ENCODE measurements at places on chromosomes 5 and 9.
A peak's percentile ranks its signal among the peaks of the same experiment; 100 is the strongest.

DNA sequence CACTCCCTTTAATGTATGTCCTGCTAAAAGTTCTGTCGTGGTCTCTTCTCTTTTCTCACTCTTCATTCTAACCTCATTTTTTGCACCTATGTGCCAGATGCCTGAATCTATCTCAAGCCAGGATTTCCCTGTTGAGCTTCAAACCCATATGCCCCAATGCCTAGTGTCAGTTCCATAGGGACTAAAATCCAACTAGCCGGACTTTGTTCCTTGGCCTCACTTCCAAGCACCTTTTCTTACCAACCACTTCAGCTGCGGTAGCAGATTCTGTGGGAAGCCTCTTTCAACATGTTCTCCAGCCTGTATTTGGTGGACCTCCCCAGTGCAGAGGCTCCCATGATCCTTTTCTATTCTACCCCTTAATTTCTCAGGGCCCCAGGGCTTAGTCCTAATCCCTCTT, 17.5 kb downstream of the C9orf57 start:
- no peak for DNase-seq

GRCh38 chr5:60674251-60675069, 25.5 kb downstream of the DEPDC1B start:
- no peak for DNase-seq

DNA sequence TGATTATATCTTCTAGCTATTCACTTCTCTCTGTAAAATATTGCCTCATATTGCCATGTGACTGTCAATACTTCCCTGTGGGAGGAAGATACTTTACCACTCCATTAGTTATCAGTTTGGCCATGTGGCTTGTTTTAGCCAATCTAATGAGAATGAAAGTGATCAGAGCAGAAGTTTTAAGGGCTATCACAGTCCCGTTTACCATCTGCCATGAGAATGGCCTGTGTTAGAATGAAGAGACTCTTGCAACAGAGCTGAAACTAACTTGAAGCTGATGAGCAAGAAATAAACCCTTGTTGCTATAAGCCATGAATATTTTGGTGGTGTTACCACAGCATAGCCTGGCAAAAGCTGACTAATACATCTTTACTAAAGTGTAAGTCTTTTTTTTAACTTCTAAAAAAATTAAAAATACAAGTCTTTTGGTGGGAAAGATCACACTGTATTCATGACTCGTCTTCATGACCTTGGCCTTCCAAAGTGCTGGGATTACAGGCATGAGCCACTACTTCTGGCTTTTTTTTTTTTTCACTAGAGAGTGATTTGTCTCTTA, 68.0 kb upstream of the CTNNA1 start:
- DNase-seq, result no peak

DNA sequence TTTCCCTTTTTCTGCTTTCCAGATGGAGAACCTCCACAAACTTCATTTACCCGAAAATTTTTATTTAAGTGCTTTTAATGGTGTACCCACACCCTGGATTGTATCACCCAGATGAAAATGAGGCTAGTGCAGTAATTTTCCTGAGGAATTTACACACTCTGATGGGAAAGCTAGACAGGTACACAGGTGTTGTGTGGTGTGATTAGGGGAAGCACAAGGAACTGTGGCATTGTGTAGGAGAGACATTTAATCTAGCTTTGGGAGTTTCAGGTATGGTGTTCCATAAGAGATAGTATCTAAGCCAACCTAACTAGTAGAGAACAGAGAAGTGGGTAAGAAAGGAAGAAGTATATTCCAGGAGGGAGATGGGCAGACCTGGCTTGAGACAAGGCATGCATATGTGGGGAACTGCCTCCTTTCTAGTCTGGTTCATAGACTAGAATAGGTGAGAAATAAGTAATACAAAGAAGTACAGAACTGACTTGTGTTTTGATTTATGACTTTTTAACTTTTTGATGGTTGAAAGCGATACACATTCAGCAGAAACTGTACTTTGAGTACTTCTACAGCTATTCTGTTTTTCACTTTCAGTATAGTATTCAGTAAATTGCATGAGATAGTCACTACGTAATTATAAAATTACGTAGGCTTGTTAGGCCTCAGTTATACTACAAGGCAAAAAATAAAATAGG, 22.9 kb upstream of the ROPN1L start:
- DNase-seq, result no peak

- no peak for DNase-seq
Observed at GRCh38 chr5:145975361-145976066, 39.1 kb downstream of the SH3RF2 start.

- no peak for DNase-seq
Observed at GRCh38 chr9:134658378-134658955, 16.9 kb downstream of the COL5A1 start.

GRCh38 chr5:172841-173251, 18.4 kb upstream of the LRRC14B start:
- DNase-seq, result no peak

DNA sequence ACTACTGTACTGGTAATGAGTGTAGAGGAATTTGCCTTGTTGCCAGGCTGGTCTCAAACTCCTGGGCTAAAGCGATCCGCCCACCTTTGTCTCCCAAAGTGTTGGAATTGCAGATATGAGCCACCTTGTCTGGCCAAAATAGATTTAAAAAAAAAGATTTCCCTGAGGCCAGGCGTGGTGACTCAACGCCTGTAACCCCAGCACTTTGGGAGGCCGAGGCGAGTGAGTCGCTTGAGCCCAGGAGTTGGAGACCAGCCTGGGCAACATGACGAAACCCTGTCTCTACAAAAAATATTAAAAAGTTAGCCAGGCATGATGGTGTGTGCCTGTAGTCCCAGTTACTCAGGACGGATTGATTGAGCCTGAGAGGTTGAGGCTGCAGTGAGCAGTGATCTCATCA, 62.5 kb downstream of the IPO11 start:
- no peak for DNase-seq

DNA sequence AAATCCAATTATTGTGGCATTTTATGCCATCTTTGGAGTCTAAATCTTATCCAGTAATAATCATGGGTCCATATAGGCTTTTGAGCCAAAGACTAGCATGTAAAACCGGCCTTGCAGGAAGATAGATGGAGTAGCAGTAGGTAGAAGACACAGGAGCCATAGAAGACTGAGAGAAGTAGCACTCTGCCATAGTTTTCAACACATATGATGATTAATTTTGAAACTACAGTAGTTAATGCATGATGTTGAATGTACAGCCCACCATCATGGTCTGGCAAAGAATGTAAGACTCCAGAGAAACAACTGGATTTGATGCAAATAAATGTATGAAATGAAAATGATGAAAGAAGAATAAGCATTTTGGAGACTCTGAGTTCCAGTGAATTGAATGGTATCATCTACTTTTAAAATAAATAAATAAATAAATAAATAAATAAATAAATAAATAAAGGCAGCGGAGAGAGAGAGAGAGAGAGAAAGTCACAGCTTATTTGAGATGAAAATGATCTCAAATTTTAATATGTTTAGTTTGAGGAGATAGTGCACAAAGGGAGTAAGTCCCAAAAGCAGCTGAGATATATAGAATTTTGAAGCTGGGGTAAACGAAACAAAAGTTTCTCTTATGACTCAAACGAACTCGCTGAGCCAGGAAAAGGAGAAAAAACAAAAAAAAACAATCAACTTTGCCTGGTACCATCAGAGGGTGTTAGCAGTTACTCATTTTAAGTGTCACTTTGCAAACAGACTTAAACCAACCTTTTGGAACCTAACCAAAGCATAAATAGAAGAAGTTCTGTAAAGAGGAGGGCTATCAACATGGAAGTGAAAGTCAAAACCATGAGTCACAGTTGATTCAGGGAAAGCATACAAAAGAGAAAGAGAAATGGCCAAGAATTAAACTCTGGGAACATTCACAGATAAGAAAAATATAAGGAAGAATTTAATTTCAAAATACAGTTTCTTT, 388.7 kb downstream of the CETN3 start:
- no peak for DNase-seq

- DNase-seq, result no peak
Observed at GRCh38 chr5:31396611-31397295, 135.1 kb downstream of the DROSHA start.

GRCh38 chr5:135039271-135040033, 5.4 kb upstream of the PITX1 start:
- no peak for DNase-seq

- DNase-seq, result no peak
Observed at GRCh38 chr5:21145376-21145775, 1157.4 kb upstream of the CDH18 start.

DNA sequence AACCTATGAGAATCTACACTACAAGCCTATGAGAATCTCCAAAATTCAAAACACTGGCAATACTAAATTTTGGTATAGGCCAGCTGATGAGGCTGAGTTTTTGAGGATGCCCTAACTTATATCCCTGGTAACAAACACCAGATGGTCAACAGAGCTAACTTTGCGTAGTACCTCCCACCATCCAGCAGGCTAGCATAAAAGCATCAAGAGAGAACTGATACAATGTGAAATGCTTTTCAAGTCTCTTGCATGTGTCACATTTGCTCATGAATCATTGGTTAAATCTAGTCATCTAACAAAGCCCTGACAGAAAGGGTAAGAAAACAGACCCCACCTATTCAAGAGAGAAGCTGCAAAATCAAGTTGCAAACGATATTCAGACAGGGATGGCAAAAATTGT, 1609.7 kb upstream of the CDH9 start:
- no peak for DNase-seq

- DNase-seq, result peak; percentile 51
Observed at GRCh38 chr9:131500939-131501541, 1.7 kb upstream of the POMT1 start.

DNA sequence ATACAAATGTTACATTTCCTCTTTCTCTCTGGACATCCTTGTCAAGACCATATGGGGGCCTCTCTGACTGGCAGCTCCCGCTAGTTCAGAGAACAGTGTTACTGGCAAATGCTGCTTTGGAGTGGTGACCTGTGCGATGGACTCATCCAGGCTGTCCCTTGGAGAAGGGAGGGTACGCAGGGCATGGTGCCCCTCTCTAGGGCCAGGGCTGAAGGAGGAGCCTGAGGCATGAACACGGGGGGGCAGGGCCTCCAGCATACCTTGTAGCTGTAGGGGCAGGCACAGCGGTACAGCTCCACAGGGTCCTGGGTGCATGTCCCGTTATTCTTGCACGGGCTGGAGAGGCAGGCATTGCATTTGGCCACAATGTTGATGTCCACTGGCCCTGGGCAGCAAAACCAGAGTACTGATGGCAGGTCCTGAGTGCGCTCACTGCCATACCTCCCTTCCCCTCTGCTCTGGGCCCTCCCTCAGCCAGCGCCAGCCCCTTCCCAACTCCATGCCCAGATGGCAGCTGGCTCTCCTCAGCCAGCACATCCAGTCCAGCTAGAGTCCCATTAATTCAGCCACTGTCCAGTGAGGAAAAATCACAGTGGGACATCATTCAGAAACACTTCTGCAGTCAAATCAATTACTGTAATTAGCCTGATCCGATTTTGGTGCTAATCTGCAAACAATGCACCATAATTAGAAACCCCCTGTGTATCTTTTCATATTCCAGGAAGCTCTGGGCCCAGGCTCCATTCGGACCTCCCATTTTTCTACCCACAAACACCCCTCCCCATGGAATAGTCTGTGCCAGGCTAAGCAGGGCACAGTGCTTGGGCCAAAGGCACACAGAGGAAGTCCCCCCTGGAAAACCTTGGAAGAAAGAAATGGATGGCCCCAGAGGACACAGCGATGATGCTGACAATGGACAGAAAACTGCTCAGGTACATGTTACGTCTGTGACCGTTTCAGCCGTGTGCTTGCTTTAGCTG, 128.8 kb upstream of the PANK3 start:
- DNase-seq, result no peak

- no peak for DNase-seq
Observed at GRCh38 chr5:113085084-113085414, 108.5 kb downstream of the DCP2 start.

DNA sequence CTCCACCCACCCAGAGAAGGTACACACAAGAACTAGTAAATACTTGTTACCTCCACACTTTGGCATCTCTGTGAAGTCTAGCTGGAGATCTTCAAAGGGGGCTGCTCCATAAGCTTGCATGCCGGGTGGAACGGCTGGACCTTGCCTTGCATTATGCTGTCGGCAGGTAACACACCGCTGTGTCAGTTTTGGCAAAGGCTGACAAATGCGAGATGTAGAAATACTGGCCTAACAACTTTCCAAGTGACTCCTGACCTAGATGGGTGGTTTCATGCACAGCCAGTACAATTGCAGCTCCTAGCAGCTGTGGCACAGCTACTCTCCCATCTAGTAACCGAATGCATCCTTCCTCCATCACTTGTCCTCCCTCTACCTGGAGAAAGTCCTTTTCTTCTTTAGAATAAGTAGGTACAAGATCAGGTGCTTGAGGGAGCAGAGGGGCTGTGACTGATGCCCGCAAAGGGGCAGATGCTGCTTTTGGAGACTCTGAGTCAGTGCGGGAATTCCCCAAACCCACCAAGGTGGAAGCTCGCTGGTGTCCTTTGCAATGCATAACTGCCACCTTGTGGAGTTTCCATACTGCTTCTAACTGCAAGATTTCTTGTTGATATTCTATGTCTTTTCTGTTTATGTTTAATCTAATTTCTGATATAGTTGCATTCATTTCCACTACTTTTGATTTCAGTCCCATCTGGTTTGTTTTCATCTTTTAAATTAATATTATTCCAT, 78.4 kb downstream of the TMEM161B start:
- DNase-seq, result peak; percentile 44

- no peak for DNase-seq
Observed at GRCh38 chr5:133404724-133405123, 207.6 kb downstream of the FSTL4 start.

Measured in activated CD8-positive, alpha-beta memory T cell treated with anti-CD3 and anti-CD28 coated beads, Interleukin-2, amount 50 U/mL, for 4 hours (primary cell).